ENCODE measurements at places on chromosomes 1 and 21.

DNA sequence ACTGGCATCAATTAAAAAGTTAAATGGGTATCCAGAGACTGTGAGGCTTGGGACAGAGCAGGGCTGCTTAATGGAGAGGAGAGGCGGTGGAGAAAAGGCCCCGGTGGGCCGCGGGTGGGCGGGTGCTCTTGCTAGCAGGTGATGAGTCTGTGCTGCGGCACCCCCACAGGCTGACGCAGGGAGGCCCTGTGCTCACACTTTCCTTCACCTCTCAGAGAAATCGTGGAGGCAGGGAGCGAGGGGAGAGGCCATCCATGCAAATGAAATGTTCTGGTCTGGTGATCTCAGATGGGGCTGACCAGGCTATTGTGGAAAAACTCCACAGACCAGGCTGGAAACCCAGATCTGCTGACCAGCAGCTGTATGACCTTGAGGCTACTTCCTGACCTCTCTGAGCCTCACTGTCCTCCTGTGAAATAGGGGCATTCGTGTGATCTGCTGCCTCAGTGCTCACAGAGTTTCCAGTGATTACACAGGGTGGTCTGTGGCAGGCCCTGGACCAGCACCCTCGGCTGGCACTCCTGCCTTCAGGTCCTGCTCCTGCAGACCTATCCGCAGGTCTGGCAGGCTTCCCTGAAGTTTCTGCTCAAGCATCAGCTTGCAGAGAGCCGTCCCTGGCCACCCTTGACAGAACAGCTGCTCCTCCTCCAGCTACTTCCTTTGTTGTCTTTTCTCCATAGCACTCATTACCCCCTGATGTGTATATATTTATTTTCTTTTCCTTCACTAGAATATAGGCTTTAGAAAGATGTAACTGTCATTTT, 89.2 kb downstream of the BEND5 start:
- DNase-seq: peak; percentile 10

GRCh38 chr1:26254404-26254803, 20.4 kb downstream of the CEP85 start:
- no peak for DNase-seq

DNA sequence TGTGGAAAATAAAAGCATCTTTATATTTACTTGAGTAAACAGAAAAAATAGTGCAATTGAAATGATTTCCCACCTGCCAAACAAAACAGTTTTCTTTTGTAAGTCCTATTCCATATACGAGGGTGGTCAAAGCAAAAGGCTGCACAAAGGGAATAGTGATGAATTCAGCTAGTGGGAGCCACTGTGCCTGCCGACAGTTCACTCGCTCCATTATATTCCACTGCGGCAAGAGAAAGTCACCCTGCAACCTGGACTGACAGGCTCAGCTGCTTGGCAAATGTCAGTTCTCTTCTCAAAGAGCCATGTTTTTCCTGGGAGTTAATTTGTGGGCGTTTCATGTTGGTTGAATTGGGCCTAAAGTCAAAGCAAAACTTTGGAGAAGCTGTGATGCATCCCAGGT, 145.4 kb downstream of the LMO4 start:
- no peak for DNase-seq

DNA sequence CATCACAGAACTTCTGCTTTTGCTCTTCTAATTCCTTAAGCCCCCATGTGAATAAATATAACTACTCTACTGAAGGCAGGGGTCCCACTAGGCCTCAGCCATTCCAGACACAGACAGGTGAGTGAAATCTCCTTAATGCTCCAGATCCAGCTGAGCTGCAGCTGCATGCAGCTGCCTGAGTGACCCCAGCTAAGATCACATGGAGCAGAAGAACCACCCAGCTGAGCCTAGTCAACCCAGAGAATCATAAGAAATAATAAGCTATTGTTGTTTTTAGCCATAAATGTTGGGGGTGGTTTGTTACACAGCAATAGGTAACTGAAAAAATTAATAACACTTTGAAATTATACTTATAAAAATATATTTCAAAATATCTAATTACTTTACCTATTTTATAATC, 220.3 kb downstream of the SIPA1L2 start:
- DNase-seq: no peak

GRCh38 chr1:232457595-232457994, 172.3 kb downstream of the SIPA1L2 start:
- no peak for DNase-seq

DNA sequence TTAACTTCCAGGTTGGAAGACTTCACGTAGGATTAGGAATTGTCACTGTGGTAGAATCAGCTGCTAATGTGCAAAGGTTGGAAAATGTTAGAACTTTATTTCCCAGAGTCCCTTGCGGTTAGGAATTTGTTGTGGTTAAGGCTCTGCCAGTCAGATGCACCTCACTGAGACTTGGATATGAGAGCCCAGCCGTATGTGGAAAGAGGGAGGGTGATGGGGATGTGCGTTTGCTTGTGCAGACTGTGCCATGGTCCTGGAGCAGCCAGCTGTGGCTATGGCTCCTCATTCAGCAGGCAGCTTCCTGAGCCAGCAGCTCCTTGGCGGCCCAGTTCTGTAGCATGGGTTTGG, 12.5 kb downstream of the S100A10 start:
- DNase-seq: no peak

- DNase-seq: no peak
Observed at GRCh38 chr1:91653183-91653582, 152.5 kb downstream of the CDC7 start.

- DNase-seq: no peak
Observed at GRCh38 chr1:54274448-54274847, 74.5 kb downstream of the MRPL37 start.

DNA sequence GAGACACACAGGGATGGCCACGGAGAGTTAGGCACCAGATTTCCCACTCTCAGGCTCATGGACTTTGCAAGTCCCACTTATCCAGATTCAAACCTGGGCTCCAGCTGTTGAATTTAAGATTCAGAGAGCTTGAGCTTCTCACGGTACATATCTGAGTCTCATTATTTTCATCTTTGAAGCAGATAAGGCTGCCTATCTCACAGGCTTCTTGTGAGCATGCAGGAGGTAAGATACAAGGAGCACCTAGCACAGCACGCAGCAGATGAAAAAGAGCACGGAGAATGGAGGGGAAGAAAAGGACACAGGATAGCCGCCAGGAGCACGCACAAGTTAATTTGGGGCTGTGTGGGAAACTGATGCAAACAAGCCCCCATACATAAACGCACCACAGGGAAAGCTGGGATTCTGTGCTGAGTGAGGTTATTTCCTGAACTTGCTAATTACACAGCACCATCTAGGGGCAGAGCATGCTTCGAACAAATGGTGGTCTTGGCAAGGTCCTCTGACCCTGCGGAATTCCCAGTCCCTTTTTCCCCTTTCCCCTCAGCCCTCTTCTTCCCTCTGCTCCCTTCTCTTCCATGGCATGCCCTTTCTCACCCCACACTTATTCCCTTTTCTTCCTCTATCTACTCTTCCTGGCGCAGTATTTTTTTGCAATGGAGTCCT, 134.7 kb upstream of the VANGL1 start:
- DNase-seq: no peak

- DNase-seq: no peak
Observed at GRCh38 chr1:48215222-48215621, 7.3 kb upstream of the SLC5A9 start.

All from NCI-H510A (cell line).